ENCODE measurements at places on chromosomes 13 and 19.

GRCh38 chr19:45657520-45658167 is 10.4 kb upstream of the GIPR start:
- peak overlapping the region; percentile 93 for H3K27ac ChIP-seq
- peak overlapping the region; percentile 26 for H3K4me3 ChIP-seq
- peak; percentile 37 for DNase-seq
- peaks cover 11% of the 10 kb centered on the region for H3K4me1 ChIP-seq
- H3K27me3 ChIP-seq: no peaks in the 10 kb centered on the region

DNA sequence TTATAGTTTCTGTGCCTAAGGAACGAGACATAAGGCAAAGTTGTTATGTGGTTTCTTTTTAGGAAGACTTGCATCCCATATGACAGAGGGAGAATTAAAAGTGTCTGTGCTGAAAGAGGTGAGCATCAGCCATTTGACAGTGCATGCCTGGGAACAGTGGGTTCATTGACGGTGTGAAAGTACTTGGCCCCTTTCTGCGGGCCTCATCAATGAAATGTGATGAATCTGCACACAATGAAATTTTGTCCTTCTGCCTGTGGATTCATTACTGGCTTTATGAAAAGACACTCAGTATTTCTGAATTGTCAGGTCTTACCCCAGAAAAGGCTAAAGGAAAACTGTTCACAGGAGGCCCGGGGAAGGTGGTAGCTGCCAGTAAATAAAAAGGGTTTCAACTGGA is 295.8 kb downstream of the FOXO1 start:
- no peaks in the 10 kb centered on the region for H3K36me3 ChIP-seq
- DNase-seq: no peak
- H3K27me3 ChIP-seq: peaks cover 10% of the 10 kb centered on the region

- H3K27ac ChIP-seq: no peak overlapping the region
- no peaks in the 10 kb centered on the region for H3K4me1 ChIP-seq
- no peaks in the 10 kb centered on the region for H3K36me3 ChIP-seq
- H3K27me3 ChIP-seq: peaks cover 15% of the 10 kb centered on the region
Observed at GRCh38 chr19:42542791-42543190, 14.5 kb upstream of the CEACAM1 start.

GRCh38 chr13:113915012-113915763 is 51.3 kb upstream of the GAS6 start:
- peaks cover 22% of the 10 kb centered on the region for H3K27me3 ChIP-seq
- DNase-seq: no peak
- peaks cover 5% of the 10 kb centered on the region for H3K4me1 ChIP-seq
- no peak overlapping the region for H3K4me3 ChIP-seq
- H3K27ac ChIP-seq: no peak overlapping the region
- no peaks in the 10 kb centered on the region for H3K36me3 ChIP-seq

DNA sequence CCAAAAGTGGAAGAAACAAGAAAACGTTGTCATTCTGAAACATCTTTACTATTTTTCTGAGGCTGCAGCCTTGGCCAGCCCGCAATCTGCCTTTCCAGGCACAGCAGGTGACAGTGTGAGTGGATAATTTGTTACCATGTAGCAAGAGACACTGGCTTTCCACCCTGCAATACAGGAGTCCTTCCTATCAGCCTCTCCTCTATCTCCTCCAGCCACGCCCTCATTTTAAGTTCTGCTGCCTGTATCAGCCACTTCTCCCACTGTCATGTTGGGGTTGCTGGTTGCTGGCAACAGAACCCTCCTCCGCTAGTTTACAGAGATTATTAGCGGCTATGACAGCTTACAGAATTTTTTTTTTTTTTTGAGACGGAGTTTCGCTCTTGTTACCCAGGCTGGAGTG is 7.7 kb upstream of the LGALS7 start:
- peaks cover 7% of the 10 kb centered on the region for H3K27me3 ChIP-seq
- no peaks in the 10 kb centered on the region for H3K36me3 ChIP-seq
- no peak overlapping the region for H3K4me3 ChIP-seq
- H3K27ac ChIP-seq: peak overlapping the region; percentile 10
- no peaks in the 10 kb centered on the region for H3K4me1 ChIP-seq

- no peak overlapping the region for H3K27ac ChIP-seq
- no peak for DNase-seq
- peaks cover 1% of the 10 kb centered on the region for H3K4me1 ChIP-seq
- H3K27me3 ChIP-seq: peaks cover 21% of the 10 kb centered on the region
- H3K4me3 ChIP-seq: no peak overlapping the region
Observed at GRCh38 chr19:33553530-33554310, 32.1 kb upstream of the PEPD start.

DNA sequence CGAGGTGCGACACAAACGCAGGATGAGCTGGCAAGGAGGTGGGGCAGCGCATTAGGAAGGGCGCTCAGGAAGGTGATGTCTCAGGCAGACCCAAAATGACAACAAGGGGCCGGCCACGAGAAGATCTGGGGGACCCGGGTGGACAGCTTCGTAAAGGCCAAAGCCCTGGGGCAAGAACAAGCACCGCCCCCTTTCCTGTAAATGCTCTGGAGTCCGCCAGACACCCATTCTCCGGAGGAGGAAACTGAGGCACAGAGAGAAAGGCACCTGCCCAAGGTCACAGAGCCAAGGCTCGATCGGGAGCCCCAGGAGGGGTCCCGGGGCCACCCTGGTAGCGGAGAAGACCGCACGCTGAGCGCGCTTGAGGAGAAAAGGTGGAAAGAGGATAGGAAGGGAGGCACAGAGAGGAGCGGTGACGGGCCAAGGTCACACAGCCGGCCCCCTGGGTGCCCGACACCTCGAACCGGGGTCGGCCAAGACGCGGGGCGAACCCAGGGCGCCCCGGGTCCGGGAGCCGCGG is 571 bp downstream of the SAFB2 start:
- peak overlapping the region; percentile 69 for H3K27ac ChIP-seq
- peaks cover 26% of the 10 kb centered on the region for H3K36me3 ChIP-seq
- peak overlapping the region; percentile 100 for H3K4me3 ChIP-seq
- H3K27me3 ChIP-seq: no peaks in the 10 kb centered on the region

DNA sequence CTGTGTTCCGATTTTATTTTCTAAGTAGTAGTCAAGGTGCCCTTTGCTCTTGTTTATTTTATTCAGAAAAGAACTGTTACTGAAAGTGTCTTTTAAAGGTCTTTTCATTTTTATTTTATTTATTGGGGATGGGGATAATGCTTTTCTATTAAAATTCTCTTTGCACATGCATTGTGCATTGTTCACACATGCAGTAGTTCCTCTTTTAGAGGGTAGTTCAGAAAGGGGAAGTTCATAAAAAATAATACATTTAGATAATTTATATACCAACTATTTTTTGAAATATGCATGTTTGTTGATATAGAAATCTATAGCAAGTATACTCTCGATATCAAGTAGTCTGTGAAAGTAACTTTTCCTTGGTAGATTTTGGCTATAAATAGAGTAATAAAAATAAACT is 3.5 kb downstream of the GPC5 start:
- H3K27ac ChIP-seq: no peak overlapping the region
- no peaks in the 10 kb centered on the region for H3K4me1 ChIP-seq
- H3K4me3 ChIP-seq: no peak overlapping the region
- no peaks in the 10 kb centered on the region for H3K36me3 ChIP-seq

DNA sequence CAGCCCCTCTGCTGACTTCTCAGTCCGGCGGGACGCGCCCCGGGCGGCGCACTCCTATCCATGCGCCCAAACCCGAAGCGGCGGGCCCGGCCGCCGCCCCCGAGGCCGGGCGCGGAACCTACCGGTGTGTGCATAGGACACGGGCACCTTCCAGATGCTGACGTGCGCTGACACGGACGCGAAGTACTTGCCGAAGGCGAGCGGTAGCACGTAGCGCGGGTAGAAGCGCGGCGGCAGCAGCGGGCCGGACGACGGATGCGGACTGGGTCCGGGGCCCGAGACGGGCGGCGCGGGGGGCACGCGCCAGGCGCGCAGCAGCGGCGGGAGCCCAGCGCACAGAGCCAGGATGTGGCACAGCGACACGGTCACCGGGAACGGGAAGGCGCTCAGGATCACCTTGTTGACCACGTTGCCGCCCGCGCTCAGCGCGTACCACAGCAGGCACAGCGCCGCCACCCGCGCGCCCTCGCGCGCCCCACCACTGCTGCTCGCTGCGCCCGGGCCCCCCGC is 338 bp downstream of the SLC35E1 start:
- DNase-seq: no peak
- peak overlapping the region; percentile 83 for H3K27ac ChIP-seq
- peaks cover 6% of the 10 kb centered on the region for H3K36me3 ChIP-seq
- H3K4me3 ChIP-seq: peak overlapping the region; percentile 75

GRCh38 chr19:27676877-27677276 is 1536.1 kb downstream of the UQCRFS1 start:
- H3K27ac ChIP-seq: no peak overlapping the region
- H3K4me3 ChIP-seq: no peak overlapping the region
- H3K36me3 ChIP-seq: no peaks in the 10 kb centered on the region
- DNase-seq: no peak

- H3K27ac ChIP-seq: no peak overlapping the region
- DNase-seq: no peak
Observed at GRCh38 chr13:105285526-105285925, 1249.9 kb downstream of the EFNB2 start.

DNA sequence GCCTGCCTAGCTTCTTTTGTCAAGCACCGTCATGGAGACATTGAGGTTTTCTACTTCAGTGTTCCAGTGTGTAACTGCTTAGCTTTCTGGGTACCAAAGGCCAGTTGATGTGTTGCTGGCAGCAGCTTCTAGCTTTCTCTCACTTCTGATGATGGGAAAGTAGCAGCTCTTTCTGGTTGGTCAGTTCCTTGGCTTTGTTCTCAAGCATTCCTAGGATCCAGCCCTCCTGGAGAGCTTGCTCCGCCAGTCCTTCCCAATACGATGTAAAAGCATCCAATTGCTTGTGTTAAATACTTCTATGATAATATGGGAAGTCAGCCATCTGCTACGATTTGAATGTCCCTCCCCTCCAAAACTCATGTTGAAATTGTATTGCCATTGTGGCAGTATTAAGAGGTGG is 182.8 kb downstream of the UGGT2 start:
- H3K36me3 ChIP-seq: peaks cover 15% of the 10 kb centered on the region
- DNase-seq: no peak
- no peaks in the 10 kb centered on the region for H3K4me1 ChIP-seq
- no peak overlapping the region for H3K27ac ChIP-seq

DNA sequence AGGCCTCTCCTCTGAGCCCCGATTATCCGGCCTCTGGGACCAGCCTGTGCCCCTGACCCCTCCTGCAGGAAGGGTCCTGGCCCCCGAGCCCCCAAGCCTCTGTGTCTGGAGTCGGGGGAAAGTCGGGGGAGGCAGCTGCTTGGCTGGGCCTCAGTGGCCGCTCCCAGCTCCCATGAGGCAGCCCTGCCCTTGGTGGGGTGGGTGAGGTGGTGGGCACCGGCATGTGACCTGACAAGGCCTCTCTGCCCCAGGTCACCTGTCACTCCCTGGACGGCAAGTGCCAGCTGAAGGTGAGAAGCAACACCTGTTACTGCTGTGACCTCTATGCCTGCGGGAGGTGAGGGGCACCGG is 41.5 kb downstream of the TMEM255B start:
- H3K27me3 ChIP-seq: no peaks in the 10 kb centered on the region
- no peak overlapping the region for H3K27ac ChIP-seq
- no peak overlapping the region for H3K4me3 ChIP-seq
- H3K36me3 ChIP-seq: no peaks in the 10 kb centered on the region

- peaks cover 24% of the 10 kb centered on the region for H3K36me3 ChIP-seq
- no peak for DNase-seq
- no peaks in the 10 kb centered on the region for H3K27me3 ChIP-seq
- peak overlapping the region; percentile 53 for H3K27ac ChIP-seq
Observed at GRCh38 chr19:23774524-23774971, 15.9 kb upstream of the ZNF681 start.

DNA sequence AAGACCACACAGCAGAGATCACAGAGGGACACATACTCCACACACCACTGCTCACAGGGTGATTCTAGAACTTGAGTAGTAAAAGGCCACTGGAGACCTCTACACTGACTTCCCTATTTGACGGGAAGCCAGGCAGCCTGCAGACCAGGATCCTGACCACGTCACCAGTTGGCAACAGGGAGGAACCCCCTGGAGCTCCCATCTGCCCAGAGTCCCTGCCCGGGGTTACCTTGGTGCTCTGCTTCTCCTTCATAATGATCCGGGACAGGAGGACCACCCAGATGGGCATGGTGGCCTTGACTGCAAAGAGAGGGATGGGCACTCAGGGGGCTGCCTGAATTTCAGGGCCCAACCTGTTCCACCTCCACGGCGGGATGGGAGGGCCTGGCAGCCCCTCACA is 932 bp downstream of the SLC35E1 start:
- peak overlapping the region; percentile 83 for H3K27ac ChIP-seq
- H3K4me3 ChIP-seq: peak overlapping the region; percentile 75
- no peaks in the 10 kb centered on the region for H3K27me3 ChIP-seq
- DNase-seq: no peak
- H3K36me3 ChIP-seq: peaks cover 12% of the 10 kb centered on the region

GRCh38 chr19:39315933-39316332 is 4.7 kb downstream of the LRFN1 start:
- H3K4me1 ChIP-seq: peaks cover 6% of the 10 kb centered on the region
- DNase-seq: no peak
- no peak overlapping the region for H3K4me3 ChIP-seq

DNA sequence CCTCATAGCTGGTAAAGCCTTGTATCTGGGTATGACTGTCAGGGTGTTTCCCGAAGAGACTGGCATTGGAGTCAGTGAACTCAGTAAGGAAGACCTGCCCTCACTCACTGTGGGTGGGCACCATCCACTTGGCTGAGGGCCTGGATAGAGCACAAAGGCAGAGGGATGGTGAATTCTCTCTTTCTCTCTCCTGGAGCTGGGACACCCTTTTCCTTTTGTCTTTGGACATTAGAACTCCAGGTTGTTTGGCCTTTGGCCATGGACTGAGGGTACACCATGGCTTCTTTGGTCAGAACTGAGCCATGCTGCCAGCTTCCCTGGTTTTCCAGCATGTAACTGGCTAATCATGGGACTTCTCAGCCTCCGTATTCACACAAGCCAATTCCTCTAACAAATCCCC is 4.6 kb upstream of the CEACAM1 start:
- peaks cover 1% of the 10 kb centered on the region for H3K36me3 ChIP-seq
- no peaks in the 10 kb centered on the region for H3K27me3 ChIP-seq
- H3K4me1 ChIP-seq: peaks cover 9% of the 10 kb centered on the region
- no peak overlapping the region for H3K4me3 ChIP-seq

DNA sequence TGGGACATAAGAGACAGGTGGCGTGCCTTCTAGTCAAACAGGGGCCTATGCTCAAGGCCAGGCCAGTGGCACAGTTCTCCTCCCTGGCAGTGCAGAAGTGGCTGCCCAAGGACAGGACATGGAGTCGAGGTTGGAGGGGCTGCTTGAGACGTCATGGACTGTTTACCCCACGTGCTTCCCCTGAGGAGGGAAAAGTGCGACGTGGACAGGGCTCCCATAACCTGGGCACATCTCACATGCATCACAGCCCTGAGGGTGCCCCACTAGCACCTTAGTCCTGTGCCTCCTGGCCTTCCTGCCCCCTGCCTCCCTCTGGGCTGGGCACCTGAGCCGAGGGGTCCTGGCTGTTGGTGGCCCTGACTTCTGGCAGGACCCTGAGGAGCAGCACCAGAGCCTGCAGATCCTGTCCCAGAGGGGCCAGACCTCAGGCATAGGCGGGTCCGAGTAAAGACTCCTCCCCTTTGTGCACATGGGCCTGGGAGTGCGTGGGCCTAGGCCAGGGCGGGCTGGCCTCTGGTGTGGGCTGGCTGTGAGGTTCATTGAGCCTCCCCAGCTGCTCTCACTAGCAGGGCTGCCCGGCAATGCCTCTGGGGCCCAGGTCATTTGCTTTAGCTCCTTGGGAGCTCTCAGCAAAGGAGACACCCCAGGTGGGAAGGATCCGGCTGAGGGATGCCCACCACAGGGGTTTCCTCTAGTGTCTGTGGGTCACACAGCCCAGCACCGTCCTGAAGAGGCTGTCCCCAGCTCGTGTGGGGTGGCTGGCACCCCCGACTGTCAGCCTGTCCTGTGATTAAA is 65.7 kb downstream of the CEBPG start:
- no peak overlapping the region for H3K27ac ChIP-seq
- no peaks in the 10 kb centered on the region for H3K4me1 ChIP-seq
- no peak for DNase-seq
- no peaks in the 10 kb centered on the region for H3K36me3 ChIP-seq
- H3K4me3 ChIP-seq: no peak overlapping the region
- H3K27me3 ChIP-seq: no peaks in the 10 kb centered on the region
